Aorta (tissue), 5 donors: ENCODE measurements at places on chromosomes 3 and 15. TPM values are rescaled to one million over a fixed set of nuclear protein-coding genes. Genes with fewer than 3 reads are reported as not detected.

The CTXN2 gene
- not detected for total RNA-seq

The ONECUT1 gene
- not detected for total RNA-seq

The PATL2 gene
- total RNA-seq: 1.3 TPM

- no peak for DNase-seq
These were observed 90.8 kb downstream of the NEO1 start for GRCh38 chr15:73142802-73143762.

- no peak for DNase-seq
These were observed 338.2 kb upstream of the SLCO3A1 start for GRCh38 chr15:91515188-91515754.

DNA sequence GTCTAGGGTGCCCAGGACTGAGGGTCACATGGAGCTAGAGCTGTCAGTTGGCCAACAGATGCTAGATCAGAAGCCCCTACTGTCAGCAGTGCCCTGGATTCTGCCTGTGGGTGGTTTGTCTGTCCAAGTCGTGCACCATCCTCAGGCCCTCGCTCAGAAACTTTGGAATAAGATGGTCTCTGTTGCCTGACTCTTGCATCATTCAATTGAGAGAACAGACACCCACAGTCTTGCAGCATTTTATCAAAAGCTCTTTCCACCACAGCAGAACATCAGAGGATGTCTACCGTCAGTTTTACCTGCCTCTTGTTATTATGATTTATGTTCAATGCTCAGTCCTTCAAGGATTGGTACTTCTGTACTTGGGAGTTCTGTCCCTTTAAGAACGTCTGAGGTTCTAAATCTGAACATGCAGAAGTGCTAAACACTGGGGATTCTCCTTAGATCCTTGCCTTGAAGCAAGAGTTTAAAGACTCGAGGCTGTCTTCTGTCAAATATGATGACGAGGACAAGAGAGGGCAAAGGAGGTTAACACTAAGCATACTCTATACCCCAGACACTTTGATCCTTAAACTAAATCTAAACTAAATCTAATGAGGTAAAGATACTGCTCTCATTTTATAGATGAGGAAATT, 4.8 kb downstream of the AQP9 start:
- no peak for DNase-seq

GRCh38 chr3:143848704-143849103, 436 bp upstream of the SLC9A9 start:
- DNase-seq: no peak

DNA sequence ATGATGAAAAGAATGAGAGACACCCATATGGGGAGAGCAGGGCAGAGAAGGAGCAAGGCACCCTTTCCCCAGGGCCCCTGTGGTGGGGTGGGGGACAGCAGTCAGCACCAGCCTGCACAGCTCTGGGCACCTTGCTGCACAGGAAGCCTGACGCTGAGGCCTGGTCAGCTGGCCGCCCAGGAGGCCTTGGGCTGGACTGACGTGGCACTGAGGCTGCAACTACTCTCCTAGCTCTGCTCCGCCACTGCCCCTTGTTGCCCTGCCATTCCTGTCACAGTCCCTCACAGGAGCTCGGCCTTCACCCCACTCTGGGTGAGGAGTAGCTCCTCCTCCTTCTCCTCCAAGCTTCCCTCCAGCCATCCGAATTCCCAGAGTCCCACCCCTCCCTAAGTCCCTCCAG, 99.7 kb downstream of the CPN2 start:
- no peak for DNase-seq

DNA sequence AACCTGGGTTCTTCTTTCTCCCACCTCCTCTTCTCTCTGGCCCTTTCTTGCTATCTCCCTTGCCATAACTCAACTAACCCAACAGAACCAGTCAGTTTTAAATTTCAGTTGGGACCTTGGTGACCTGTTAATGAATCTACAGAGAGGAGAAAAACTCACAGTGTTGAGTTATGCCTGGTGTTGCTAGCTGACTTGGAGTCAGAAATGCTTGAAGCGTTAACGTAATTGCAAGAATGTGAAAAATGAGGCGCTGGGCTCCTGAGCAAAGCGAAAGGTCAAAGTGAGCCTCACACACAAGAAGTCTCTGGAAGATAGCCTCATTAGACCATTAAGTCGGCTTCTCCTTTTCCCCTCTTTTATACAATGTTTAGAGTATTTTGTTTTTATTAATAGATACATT, 18.4 kb downstream of the MEIS2 start:
- DNase-seq: no peak

- DNase-seq: no peak
These were observed 88.3 kb downstream of the ITPR1 start for GRCh38 chr3:4581498-4581897.

DNA sequence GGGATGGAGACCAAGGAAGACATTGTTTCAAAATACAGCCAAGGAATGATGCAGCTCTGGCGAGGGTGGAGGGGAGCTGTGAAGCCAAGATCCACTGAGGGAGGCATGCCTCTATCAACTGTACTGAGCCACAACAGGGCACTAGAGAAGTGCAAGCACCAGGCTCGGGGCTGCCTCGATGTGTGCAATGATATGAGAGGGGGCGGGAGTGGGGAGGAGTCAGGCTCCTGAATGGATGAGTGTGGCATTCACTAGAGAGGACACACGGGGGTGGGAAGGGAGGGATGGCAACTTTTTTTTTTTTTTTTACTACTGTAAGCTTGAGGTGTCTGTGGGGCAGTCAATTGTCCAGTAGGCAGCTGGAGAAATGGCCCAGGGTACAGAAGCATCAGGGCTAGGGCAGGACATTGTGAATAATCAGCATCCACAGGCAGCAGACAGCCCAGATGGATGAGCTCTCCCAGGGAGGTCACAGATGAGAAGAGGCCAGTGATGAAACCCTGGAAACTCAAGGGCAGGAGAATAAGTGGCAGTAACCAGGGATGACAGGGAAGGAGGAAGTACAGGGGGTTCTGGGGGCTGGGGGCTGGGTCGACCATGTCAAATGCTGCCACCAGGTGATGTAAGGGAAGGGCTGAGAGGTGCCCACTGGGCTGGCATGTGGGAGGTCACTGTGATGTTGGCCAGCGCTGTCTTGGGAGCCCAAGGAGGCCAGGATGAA, 5.9 kb downstream of the STOML1 start:
- DNase-seq: no peak

DNA sequence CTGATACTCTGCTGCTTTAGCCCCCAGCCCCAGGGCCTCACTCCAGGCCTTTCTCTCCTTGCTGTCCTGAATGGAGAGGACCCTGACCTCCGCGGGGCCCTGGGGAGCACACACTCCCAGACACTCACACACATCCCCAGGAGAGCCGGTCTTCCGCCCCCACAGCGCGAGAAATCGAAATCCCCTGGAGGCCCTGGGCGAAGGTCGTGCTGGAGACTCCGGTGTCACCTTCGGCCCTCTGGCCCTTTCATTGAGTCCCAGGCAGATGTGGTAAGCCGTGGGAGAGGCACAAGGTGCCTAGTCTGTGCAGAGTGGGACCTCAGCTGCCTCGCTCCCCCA, 848 bp upstream of the GOLGA8B start:
- DNase-seq: no peak

The ZDHHC19 gene
- total RNA-seq: 0.72 TPM

The CACNA2D3 gene
- 1.2 TPM for total RNA-seq

DNA sequence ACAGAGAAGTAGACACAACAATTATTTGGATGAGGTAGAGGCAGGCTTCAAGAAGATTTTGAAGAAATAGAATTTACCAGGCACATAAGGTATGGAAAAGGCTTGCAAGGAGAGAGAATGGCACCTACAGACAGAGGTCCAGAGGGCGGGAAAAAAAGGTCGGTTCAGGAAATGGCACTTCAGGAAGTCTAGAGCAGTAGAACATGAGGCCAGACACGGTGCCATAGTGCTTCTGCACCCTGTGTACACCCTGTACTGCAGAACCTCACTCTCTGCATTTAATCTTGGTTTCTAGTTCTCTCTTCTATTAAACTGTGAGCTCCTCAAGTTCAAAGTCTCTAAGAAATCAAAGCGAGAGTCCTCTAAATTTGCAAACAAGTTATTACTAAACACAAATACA, 113.4 kb upstream of the C2CD4B start:
- DNase-seq: no peak

The ZKSCAN7 gene
- 6.2 TPM for total RNA-seq

The KPNA1 gene
- 74.1 TPM for total RNA-seq

The KCNAB1 gene
- total RNA-seq: 22.6 TPM

The RLBP1 gene
- total RNA-seq: not detected

GRCh38 chr15:56241374-56242105, 2.1 kb downstream of the RFX7 start:
- no peak for DNase-seq

DNA sequence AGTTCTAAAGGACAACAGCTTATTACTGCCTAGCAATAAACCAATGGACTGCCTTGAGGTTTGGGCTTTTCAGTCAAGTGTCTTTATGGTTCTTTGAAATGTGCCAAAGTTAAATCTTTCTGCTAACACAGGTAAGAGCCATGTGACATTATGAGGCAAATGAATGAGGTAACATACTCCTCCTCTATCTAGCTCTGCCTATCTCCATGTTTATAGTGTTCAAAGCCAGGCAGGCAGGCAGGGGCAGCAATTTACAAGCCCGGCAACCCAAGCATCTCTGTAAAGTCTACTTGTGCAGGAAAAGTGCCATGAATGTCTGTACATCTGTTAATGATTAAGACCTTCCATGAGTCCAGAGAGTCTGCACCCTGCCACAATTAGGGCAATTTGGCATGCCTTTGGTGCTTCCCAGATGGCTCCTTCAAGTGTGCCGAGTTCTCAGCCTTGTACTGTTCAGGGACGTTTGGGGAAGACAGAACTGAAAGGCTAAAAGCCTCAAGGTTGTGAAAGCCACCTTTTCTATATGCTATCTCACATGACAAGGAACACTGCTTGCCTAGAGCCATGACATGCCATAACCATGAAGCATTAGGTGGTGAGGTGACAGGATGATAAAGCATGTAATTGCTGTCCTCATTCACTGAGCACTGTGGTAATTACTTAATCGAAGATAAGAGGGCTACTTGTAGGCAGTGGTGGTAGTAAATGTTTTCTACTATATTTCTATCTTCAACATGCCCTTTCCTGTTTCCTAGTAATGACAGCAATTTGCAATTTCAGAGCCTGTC, 41.4 kb upstream of the EIF1B start:
- no peak for DNase-seq

- DNase-seq: peak; percentile 73
These were observed 77.2 kb upstream of the SLC6A11 start for GRCh38 chr3:10738688-10739372.

The SCN11A gene
- 0.16 TPM for total RNA-seq

The HCN4 gene
- not detected for total RNA-seq

GRCh38 chr15:63593705-63594671, 3.2 kb upstream of the FBXL22 start:
- DNase-seq: no peak

The IMPG2 gene
- total RNA-seq: 0.63 TPM

DNA sequence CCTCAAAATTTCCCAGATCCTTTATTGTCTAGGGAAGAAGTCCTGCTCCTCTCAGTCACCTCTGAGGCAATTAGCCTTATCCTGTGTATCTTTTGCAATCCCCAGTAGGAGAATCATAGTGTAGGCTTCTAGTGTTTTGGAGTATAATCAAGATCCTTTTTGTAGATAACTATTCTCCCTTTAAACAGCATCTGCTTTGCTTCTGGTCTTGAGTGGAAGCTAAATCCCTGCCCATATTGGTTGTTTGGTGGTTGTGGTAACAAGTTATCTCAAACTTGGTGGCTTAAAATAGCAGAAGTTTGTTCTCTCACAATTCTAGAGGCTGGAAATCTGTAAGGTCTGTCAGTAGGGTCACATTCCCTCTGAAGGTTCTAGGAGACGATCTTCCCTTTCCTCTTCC, 217.5 kb upstream of the RASGRP1 start:
- DNase-seq: no peak

GRCh38 chr3:132432639-132433038, 15.3 kb downstream of the DNAJC13 start:
- no peak for DNase-seq

The PAQR5 gene
- 0.71 TPM for total RNA-seq

- no peak for DNase-seq
These were observed 85.9 kb downstream of the AQR start for GRCh38 chr15:34883633-34884032.

GRCh38 chr3:164080208-164080607, 998.1 kb downstream of the SI start:
- no peak for DNase-seq

GRCh38 chr3:142680710-142681109, 43.1 kb upstream of the TRPC1 start:
- no peak for DNase-seq

- DNase-seq: no peak
These were observed 447.8 kb downstream of the MECOM start for GRCh38 chr3:169215461-169216352.

The ATP10A gene
- total RNA-seq: 55.0 TPM

DNA sequence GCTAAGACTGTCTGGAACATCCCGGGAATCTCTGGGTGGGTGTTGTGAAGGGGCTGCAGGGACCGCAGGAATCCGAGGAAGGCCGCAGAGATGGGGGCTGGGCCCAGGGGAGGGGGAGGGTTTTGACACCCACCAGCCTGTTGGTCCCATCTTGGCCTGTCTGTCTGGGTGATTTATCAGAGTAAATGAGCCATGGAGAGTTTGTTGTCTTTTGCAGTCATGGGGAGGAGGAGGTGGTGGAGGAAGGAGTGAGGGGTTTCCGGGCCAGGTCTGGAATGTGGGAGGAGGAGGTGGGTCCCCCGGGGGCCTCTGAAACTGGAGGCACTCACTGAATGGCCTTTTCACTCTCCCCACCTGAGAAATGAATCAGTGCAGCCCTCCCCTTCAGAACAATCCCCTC, 11.5 kb downstream of the SEMA3F start:
- no peak for DNase-seq

DNA sequence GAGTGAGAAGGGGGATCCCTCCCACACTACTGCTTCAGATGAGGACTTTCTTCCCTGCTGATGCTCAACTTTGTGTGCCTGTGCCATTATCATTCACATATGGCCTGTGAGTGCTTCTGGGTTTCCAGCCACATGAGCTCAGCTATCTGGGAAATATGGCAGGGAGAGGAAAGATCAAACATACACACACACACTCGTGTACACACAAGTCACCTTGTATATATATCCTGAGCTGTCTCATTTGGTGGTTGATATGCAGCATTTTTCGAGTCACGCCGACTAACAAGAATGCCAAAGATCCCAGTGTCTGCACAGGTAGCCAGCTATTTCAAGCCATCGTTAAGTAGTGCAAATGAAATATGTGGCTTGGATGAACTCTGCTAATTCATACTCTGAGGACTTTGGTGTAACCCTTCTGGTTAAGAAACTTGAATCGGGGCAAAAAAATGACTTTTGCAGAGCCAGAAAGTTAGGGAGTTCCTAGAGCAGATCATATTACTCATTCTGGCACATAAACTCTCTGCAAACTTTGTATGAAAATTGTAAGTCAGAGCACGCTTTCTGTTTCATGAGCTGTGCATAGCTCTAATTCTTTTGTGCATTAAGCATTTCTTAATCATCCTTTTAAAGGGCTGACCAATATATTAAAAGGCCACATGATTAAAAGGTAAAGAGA, 24.9 kb upstream of the WNT5A start:
- DNase-seq: no peak

GRCh38 chr3:125154800-125155269, 57.7 kb downstream of the SLC12A8 start:
- DNase-seq: no peak

- no peak for DNase-seq
These were observed 276.0 kb downstream of the MFSD1 start for GRCh38 chr3:159077860-159078259.

GRCh38 chr3:21979706-21980105, 228.7 kb upstream of the ZNF385D start:
- DNase-seq: no peak

The CYP1A2 gene
- total RNA-seq: not detected
